ENCODE measurements at places on chromosomes 3 and 15. TPM values are rescaled to one million over a fixed set of nuclear protein-coding genes. Genes with fewer than 3 reads are reported as not detected.

- no peak for DNase-seq
These were observed 352.7 kb downstream of the TIGIT start for GRCh38 chr3:114646526-114646925.

- DNase-seq, result no peak
These were observed 43.9 kb downstream of the NR1I2 start for GRCh38 chr3:119825820-119826219.

DNA sequence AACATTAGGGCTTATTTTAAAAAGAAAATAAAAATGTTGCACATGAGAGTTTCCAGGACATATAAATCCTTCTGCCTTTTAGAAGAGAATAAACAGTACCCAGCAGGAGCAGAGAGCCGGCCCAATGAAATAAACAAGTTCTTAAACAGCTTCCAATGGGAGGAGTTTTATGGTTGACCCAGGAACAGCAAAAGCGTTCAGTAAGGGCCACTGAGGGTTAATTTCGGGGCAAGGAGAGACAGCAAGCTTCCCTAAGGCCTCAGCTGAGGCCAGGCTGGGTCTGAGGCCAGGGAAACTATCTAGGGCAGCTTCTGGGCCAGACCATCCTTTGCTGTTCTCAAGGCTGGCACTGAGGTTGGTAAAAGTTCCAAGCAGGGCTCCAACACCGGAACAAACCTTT lies 3.4 kb downstream of the PDZRN3 start:
- DNase-seq, result no peak

DNA sequence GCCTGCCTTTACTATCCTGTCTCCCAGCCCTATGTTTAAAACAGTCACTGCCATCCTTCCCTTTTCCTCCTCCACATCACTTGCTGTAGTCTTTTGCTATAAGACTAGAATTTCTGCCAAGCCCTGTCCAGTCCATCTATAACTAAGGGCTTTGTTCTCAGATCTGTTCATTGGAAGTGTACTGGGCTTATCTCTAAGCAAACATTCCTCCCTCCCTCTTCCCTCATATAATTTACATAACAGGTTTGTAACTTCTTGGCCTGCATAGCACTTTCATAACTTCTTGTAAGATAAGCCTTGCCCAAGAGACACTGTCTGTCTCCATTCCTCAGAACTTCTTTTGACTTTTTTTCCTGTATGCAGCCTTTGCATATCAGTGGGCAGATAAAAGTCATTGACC lies 16.7 kb downstream of the TPRG1 start:
- DNase-seq, result no peak

- no peak for DNase-seq
These were observed 73.7 kb upstream of the UMPS start for GRCh38 chr3:124656531-124656930.

- DNase-seq, result peak; percentile 8
These were observed 106.2 kb upstream of the PLAAT1 start for GRCh38 chr3:193134856-193135255.

The SLC22A13 gene
- 0.33 TPM for total RNA-seq

The NPAP1 gene
- total RNA-seq, result not detected

The ATP13A5 gene
- total RNA-seq, result not detected
